ENCODE measurements at places on chromosomes 6 and 20.
A peak's percentile ranks its signal among the peaks of the same experiment; 100 is the strongest.

- no peak for DNase-seq
These were observed 91.5 kb downstream of the RIMS1 start for GRCh38 chr6:71977884-71978283.

DNA sequence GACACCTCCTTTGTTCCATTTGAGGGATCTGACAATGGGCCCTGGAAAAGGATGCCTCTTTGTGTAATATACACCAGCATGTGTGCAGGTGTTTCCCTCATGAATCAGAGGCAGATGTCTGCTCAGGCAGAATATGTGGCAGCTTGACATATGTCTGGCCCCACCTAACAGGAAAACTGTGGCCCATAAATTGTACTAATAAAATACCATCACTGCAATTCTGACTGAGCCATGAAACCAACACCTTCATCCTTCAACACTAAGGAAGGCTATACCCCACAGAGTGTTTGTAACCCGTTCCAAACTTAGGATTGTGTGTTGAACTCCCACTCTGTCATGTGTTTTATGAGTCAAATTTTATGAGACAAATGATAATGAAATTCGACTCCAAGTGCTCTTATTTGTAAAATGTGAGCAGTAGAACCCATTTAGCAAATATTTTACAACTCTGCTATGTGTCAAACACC is 22.7 kb downstream of the LAMA4 start:
- no peak for DNase-seq

- DNase-seq: no peak
These were observed 149.1 kb downstream of the KCNQ5 start for GRCh38 chr6:72770959-72771358.

DNA sequence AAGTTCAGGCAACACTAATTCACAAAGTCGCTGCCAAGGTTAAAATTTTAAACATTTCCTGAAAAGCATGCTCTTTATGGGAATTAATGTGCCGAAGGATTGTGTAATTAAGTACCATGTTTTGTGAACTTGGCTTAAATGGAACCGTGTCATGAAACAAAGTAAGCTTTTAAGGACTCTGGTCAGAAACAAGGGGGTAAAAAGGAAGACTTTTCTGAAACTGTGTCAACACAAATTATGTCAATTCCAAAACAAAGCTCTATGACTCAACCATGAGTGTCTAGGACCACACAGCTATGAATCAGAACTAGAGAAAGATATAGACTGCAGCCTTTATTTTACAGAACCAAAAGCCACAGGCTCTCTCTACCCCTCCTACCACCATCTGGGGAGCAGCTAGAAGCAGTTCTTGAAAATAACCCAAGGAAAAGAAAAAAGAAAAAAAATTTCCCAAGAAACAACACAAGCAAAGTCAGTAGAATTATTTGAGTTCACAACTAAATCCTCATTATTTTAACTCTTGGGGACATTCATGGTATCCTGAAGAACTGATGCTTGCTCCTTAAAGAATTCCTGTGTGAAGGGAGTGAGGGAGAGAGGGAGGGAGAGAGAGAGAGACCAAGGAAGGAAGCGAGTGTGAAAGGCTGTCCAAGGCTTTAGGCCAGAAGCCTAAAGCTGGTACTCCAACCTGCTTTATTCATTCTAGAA is 81.9 kb downstream of the ZMYND8 start:
- DNase-seq: no peak

DNA sequence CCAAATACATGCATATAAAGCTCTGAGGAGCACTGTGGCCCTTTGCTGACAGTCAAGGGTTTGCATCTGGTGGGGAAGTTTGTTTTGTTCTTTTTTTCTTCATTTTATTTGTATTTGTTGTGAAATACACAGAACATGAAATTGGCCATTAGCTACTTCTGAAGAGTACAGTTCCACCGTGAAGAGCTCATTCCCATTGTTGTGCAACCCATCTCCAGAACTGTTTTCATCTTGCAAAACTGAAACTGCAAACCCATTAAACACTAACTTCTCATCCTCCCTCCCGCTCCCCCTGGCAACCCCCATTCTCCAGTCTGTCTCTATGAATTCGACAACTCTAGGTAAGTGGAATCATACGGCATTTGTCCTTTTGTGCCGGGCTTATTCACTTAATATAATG is 231.3 kb downstream of the TFAP2C start:
- DNase-seq: no peak

DNA sequence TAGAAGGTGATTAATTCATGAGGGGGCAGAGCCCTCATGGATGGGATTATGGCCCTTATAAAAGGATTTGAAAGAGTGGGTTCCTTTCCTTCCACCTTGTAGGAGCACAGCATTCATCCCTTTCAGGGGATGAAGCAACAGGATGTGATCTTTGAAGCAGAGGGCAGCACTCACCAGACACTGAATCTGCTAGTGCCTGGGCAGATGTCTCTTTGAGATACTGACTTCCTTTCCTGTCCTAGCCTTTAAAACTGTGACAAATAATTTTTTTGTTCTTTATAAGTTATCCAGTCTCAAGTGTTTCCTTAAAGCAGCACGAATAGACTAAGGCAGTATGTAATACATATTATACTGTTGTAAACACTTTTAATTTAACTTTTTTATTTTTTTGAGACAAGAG is 538.6 kb upstream of the RNF217 start:
- DNase-seq: no peak

- no peak for DNase-seq
These were observed 500.1 kb upstream of the JAG1 start for GRCh38 chr20:11173916-11174315.

GRCh38 chr6:53547166-53547810 is 2.4 kb upstream of the GCLC start:
- no peak for DNase-seq

DNA sequence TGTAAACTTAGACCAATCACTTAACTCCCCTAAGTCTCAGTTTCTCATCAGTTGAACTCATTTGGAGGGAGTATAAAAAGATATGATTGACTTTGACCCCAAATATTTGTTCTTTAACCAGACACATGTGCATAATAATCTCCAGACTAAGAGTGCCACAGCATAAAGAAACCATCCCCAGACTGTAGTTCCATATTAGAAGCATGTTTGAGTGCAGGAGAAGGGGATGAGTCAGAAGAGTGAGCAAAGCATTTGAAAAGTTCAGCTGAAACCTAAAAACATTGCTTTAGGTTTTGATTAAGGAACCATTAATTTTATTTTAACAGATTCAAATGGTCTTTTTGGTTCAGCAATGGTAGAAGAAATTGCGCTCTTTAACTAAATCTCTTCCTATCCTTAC is 654.8 kb downstream of the UTRN start:
- no peak for DNase-seq

- DNase-seq: no peak
These were observed 703.5 kb upstream of the CITED2 start for GRCh38 chr6:140077827-140078560.

- no peak for DNase-seq
These were observed 314.4 kb downstream of the ESR1 start for GRCh38 chr6:152121910-152122309.

DNA sequence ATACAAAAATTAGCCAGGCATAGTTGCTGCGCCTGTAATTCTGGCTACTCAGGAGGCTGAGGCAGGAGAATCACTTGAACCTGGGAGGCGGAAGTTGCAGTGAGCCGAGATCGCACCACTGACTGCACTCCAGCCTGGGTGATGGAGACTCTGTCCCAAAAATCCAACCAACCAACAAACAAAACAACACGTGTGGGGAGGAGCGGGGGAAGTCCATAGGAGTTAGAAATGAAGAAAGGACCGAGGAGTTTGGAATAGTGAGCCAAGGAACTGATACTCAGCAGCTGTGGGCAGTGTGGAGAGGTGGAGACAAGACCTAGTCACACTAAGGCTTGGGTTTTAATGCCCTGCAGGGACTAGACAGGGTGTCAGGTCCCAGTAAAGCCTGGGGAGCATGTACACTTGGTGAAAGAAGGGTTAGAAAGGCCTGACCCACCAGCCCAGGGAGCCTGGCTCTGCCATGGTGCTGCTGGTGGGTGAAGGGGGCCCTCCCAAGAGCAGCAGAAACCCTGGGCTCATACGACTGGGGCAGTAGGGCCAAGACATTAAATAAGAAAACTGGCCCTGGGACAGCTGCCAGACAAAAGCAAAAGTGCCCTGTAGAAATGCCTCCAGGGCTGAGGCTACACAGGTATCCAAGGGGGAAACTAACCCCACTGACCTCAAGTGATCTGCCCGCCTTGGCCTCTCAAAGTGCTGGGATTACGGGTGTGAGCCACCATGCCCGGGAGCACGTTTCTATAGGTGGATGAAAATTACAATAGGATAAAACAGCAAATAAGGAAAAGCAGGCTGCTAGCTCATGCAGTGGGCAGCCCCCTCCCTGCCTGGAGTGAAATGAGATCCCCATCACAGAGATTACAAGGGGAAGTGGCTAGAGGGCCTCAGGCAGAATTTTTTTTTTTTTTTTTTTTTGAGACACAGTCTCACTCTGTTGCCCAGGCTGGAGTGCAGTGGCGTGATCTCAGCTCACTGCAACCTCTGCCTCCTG is 58.0 kb downstream of the MYH7B start:
- DNase-seq: no peak

DNA sequence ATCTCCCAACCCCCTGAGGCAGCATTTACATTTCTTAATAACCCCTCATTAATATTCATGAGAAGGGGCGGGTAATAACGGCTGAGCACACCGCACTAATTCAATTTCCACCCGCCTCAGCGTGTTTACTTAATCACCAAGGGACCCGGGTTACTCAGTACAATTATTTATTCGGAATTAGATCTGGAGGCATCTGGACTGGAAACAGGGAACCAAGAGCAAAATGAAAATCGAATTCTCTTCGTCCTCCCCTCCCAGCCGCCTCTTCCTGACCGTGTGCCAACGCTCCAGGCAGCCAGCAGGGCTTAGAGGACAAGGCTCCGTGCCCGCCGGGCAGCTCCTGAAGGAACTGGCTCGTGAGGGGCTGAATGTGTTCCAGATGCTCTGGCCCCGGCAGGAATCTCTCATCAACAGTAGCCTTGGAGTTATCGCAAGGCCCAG is 23.5 kb upstream of the CTNNBL1 start:
- DNase-seq: no peak

DNA sequence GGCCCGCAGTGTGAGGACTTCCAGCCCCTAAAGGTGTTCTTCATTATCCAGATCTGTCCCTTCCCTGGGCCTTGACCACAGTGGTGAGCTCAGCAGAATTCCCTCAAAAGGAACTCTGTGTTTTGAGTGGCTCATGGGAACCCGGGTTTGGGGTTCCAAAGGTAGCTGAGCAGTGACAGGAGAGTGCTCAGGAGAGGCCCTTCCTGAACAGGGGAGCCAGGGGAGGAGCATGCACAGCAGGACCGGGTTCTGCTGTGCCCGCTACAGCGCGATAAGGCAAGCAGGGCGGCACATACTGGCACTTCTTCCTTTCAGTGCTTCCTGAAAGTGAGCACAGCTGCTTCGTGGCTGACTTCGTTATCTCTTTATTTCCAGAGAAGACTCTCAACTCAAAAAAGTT is 88.3 kb downstream of the SSR1 start:
- no peak for DNase-seq

DNA sequence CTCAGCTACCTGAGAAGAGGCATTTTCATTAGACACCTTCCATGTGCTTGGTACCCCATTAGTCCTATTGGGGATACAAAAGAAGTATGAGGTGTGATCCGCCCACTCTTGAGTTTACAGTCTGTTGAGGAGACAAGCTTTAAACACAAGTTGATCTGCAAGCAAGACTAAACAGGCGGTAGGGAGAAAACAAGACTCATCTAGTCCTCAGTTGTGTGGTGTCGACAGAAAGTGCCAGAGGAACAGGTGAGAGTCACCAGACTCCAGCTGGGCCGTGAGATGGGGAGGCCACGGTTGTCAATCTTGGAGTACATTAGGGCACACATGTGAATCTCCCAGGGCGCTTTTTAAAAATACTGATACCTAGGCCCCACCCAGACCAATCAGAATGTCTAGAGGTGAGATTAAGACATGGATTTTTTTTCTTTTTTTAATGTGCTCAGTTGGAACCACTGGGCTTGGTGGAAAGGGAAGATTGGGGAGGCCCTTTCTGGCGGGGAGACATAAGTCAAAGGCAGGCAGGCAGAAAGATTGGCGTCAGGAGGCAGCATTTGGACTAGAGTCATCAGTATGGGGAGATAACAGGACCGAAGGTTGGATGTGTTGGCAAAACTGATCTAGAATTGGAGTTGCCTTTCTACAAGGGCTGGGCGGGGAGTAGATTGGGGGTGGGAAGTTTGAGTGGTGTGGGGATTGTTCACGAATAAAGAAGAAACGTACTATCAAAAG is 10.4 kb downstream of the E2F3 start:
- no peak for DNase-seq

DNA sequence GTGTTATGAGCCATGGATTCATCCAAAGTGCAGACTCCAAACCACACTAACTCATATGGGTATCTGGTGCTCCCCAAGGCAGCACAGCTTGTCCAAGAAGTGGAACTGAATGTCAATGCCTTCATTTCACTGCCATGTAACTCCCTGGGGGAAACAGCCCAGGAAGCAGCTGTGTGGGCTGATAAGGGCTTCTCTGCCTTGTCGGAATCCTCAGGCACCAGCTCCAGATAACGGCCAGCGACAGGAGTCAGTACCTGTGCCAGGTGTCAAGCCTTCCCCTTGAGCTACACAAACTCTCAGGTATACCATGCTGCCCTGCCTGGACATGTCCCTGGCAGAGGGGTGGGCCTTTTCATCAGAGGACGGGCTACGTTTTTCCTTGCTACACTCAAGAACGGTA is 751.9 kb upstream of the CHD6 start:
- no peak for DNase-seq

GRCh38 chr6:158786645-158787304 is 32.4 kb downstream of the EZR start:
- DNase-seq: no peak

- no peak for DNase-seq
These were observed 32.8 kb downstream of the RAMACL start for GRCh38 chr6:166553563-166554271.

- DNase-seq: no peak
These were observed 14.2 kb downstream of the ARID1B start for GRCh38 chr6:156791320-156791850.

- DNase-seq: no peak
These were observed 24.2 kb upstream of the PPP1R14C start for GRCh38 chr6:150118627-150119026.

- no peak for DNase-seq
These were observed 477.8 kb downstream of the HACE1 start for GRCh38 chr6:104381907-104382306.

DNA sequence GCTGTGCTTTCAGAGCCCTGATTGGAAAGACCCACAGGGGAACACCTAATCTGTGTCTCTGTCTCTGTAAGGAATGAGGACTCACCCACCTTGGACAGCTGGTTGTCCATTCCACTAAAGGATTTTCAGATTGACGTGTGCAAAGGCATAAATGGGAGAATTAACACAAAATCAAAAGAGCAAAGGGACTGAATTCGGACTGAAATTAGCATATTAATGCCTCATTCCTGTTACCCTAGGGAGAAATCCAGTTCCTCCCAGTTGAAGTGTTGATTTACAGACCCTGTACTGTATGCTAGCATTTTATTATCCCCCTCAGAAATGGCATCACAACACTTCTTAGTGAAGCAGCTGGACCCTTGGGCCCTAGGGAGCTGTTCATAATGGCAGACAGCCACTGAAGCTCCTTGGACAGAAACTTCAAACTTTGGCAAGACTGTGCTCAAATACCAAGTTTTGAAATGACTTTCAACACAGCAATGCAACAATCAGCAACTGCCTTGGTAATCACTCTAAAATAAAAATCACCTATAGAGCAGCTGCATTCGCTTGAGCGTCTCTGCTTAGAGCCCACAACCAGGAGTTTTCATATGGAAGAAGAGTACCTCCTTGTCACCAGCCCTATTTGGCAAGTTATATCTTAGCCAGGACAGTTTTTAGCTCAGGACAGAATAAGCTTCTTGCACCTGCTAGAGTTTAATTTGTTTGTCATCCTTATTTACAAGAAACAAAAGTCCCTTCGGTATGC is 118.1 kb downstream of the TRDN start:
- DNase-seq: no peak

GRCh38 chr20:1326031-1326930 is 2.7 kb downstream of the SDCBP2 start:
- peak; percentile 17 for DNase-seq

Data from activated T-cell treated with anti-CD3 and anti-CD28 coated beads, Interleukin-2, amount 50 U/mL, for 48 hours (primary cell).